ENCODE measurements at places on chromosomes 5 and 9. TPM values are rescaled to one million over a fixed set of nuclear protein-coding genes. Genes with fewer than 3 reads are reported as not detected.

Gene GFI1B
- 1.0 TPM for total RNA-seq

Gene ZNF454
- 12.8 TPM for total RNA-seq

- no peak overlapping the region for H3K27ac ChIP-seq
- no peaks in the 10 kb centered on the region for H3K27me3 ChIP-seq
- no peak for DNase-seq
- H3K4me1 ChIP-seq = no peaks in the 10 kb centered on the region
- no peaks in the 10 kb centered on the region for H3K36me3 ChIP-seq
Observed at GRCh38 chr5:114325541-114325940, 36.3 kb upstream of the KCNN2 start.

DNA sequence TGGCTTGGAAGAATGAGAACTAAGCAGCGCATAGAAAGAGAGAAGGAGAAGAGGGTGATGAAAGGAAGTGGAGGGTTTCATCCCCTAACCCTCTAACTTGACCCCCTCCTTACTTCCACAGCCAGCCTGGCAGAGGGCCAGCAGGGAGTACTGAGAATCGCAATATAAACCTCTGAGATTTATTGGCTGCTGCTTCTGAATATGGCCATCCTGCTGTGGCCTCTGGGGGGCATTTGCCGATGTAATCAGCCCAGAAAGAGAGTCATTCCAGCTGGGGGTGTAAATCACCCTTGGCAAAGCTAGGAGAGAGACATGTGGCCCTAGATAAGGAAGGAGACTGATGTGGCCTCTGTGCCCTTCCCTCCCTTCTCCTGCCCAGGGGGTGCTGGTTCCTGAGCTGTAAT is 960 bp upstream of the GFRA3 start:
- peaks cover 43% of the 10 kb centered on the region for H3K27me3 ChIP-seq
- no peak overlapping the region for H3K27ac ChIP-seq
- H3K36me3 ChIP-seq = no peaks in the 10 kb centered on the region
- peak; percentile 22 for DNase-seq

- DNase-seq = no peak
- H3K4me1 ChIP-seq = peaks cover 22% of the 10 kb centered on the region
- no peak overlapping the region for H3K4me3 ChIP-seq
- no peaks in the 10 kb centered on the region for H3K36me3 ChIP-seq
Observed at GRCh38 chr5:51621156-51621555, 237.9 kb downstream of the ISL1 start.

Gene GFRA3
- total RNA-seq = 1.1 TPM

Gene C1QTNF2
- total RNA-seq = 0.27 TPM

GRCh38 chr5:91503321-91503720 is 120.2 kb upstream of the ARRDC3 start:
- no peak for DNase-seq
- H3K27me3 ChIP-seq = no peaks in the 10 kb centered on the region
- H3K4me3 ChIP-seq = no peak overlapping the region
- H3K4me1 ChIP-seq = peaks cover 3% of the 10 kb centered on the region

GRCh38 chr5:113199122-113199905 is 222.7 kb downstream of the DCP2 start:
- no peak overlapping the region for H3K4me3 ChIP-seq
- peaks cover 26% of the 10 kb centered on the region for H3K4me1 ChIP-seq
- H3K27me3 ChIP-seq = no peaks in the 10 kb centered on the region
- no peak overlapping the region for H3K27ac ChIP-seq
- H3K36me3 ChIP-seq = no peaks in the 10 kb centered on the region
- DNase-seq = no peak

GRCh38 chr5:114296191-114296590 is 65.7 kb upstream of the KCNN2 start:
- H3K4me1 ChIP-seq = no peaks in the 10 kb centered on the region
- DNase-seq = no peak
- H3K36me3 ChIP-seq = peaks cover 12% of the 10 kb centered on the region
- no peak overlapping the region for H3K27ac ChIP-seq
- H3K4me3 ChIP-seq = no peak overlapping the region

DNA sequence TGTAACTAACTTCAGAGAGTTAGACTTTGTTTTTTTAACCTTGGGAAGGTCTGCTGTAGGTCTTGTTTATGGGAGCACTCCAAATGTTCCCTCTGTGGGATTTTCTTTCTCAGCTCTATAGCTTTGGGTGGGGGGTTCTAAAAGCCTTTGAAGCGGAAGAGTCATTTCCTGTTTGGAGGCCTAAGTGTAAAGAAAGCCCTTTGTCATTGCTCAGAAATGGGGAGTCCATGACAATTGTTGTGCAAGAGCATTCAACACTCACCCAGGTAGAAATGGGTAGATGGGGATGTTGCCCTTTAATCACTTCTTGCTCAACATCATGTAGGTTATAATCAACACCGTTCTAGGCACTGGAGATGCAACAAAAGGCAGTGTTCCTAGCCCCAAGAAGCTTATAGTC is 30.3 kb upstream of the MAST4 start:
- H3K27me3 ChIP-seq = no peaks in the 10 kb centered on the region
- DNase-seq = peak; percentile 55
- H3K36me3 ChIP-seq = no peaks in the 10 kb centered on the region
- no peak overlapping the region for H3K27ac ChIP-seq
- no peak overlapping the region for H3K4me3 ChIP-seq
- H3K4me1 ChIP-seq = peaks cover 13% of the 10 kb centered on the region

- peaks cover 16% of the 10 kb centered on the region for H3K4me1 ChIP-seq
- no peak overlapping the region for H3K27ac ChIP-seq
- H3K27me3 ChIP-seq = no peaks in the 10 kb centered on the region
- no peaks in the 10 kb centered on the region for H3K36me3 ChIP-seq
- DNase-seq = no peak
Observed at GRCh38 chr5:158886086-158886485, 213.6 kb downstream of the EBF1 start.

Gene RNF44
- 104 TPM for total RNA-seq

DNA sequence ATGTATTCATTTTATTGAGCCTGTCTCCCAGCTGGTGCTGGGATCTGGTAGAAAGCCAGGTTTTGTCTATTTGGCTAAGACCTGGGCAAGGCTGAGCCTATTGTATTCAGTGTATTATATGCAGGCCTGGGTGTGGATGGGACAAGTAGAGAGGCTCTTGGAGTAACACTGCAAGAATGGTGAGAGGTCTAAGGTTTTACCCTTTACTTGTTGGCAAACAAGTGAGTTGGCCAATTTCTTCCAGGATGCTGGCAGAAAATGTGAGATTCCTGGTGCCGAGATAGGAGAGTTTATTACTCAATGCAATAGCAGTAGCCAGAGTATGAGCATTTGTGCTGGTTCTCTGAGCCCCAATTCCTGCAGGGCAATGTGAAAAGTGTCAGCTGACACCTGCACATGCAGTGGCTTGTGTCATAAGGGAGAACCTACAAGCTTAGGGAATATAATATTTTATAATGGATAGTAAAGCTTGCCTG is 141.7 kb upstream of the PRLR start:
- H3K4me1 ChIP-seq = no peaks in the 10 kb centered on the region
- no peaks in the 10 kb centered on the region for H3K36me3 ChIP-seq
- H3K27me3 ChIP-seq = no peaks in the 10 kb centered on the region
- DNase-seq = no peak
- H3K4me3 ChIP-seq = no peak overlapping the region

GRCh38 chr9:134222018-134222573 is 57.7 kb upstream of the RNU6ATAC start:
- no peak overlapping the region for H3K4me3 ChIP-seq
- no peak for DNase-seq
- no peaks in the 10 kb centered on the region for H3K27me3 ChIP-seq

- no peak for DNase-seq
- peaks cover 88% of the 10 kb centered on the region for H3K4me1 ChIP-seq
- H3K27me3 ChIP-seq = no peaks in the 10 kb centered on the region
- H3K27ac ChIP-seq = no peak overlapping the region
- H3K4me3 ChIP-seq = no peak overlapping the region
- no peaks in the 10 kb centered on the region for H3K36me3 ChIP-seq
Observed at GRCh38 chr5:127335381-127335780, 44.8 kb downstream of the MEGF10 start.

GRCh38 chr5:128199104-128199503 is 115.5 kb downstream of the SLC12A2 start:
- H3K4me3 ChIP-seq = no peak overlapping the region
- H3K27me3 ChIP-seq = no peaks in the 10 kb centered on the region
- DNase-seq = no peak
- H3K27ac ChIP-seq = no peak overlapping the region
- H3K4me1 ChIP-seq = no peaks in the 10 kb centered on the region

DNA sequence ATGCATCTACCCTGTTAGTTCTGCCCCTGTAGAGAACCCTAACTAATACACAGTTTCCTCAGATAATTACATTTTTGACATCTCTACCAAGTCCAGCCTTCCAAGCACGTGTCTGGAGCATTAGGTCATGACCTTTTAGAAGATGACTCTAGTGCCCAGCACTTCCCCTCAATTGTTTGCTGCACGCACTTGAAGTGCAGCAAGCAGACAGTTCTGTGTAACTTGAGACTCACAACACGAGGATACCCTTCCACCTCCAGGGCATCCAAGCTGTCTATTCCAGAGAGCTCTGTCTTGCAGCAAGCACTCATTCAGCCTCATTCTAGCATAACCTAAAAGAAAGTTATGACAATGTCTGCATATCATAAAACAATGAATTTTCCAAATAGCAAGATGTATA is 1410.5 kb upstream of the CDH18 start:
- H3K4me3 ChIP-seq = no peak overlapping the region
- no peak overlapping the region for H3K27ac ChIP-seq
- no peaks in the 10 kb centered on the region for H3K36me3 ChIP-seq
- no peaks in the 10 kb centered on the region for H3K27me3 ChIP-seq
- no peaks in the 10 kb centered on the region for H3K4me1 ChIP-seq

Gene CSF1R
- not detected for total RNA-seq

GRCh38 chr5:123344816-123345426 is 78.3 kb downstream of the CEP120 start:
- no peaks in the 10 kb centered on the region for H3K4me1 ChIP-seq
- DNase-seq = peak; percentile 76
- H3K27me3 ChIP-seq = no peaks in the 10 kb centered on the region
- H3K4me3 ChIP-seq = no peak overlapping the region
- H3K27ac ChIP-seq = no peak overlapping the region
- H3K36me3 ChIP-seq = no peaks in the 10 kb centered on the region

- peaks cover 3% of the 10 kb centered on the region for H3K4me1 ChIP-seq
- H3K27ac ChIP-seq = no peak overlapping the region
- peak; percentile 32 for DNase-seq
- 0 out of 2 replicates have a peak, but pooled peaks cover 4% of the 10 kb centered on the region for H3K27me3 ChIP-seq
Observed at GRCh38 chr5:174307031-174307408, 261.5 kb downstream of the NSG2 start.

Gene PCDHGA7
- 4.4 TPM for total RNA-seq

Gene C5orf52
- total RNA-seq = not detected

- H3K4me1 ChIP-seq = no peaks in the 10 kb centered on the region
- no peak overlapping the region for H3K4me3 ChIP-seq
- H3K36me3 ChIP-seq = no peaks in the 10 kb centered on the region
- no peaks in the 10 kb centered on the region for H3K27me3 ChIP-seq
- DNase-seq = peak; percentile 86
Observed at GRCh38 chr9:78035383-78035993, 3.9 kb upstream of the GNAQ start.

DNA sequence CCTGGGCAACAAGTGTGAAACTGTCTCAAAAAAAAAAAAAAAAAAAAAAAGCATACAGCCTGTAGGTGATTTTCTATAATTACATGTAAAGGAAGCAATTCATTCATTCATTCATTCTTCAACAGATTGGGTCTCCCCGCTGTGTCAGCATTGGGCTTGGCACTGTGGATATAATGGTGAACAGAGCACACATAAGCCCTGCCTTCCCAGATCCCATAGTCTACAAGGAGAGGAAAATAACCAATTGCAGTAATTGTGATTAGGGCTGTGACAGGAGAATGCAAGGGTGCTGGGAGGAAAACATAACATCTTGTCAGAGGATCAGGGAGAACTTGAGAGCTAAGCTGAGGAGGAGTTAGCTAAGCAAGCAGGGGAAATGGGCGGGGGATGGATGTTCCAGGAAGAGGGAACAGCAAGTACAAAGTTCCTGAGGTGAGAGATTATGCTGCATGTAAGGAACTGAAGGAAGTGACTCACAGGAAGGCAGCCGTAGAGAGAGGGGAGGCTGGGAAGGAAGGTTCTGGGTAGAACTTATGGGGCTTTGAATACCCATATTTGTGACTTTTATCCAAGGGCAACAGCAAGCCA is 24.0 kb upstream of the KLF9 start:
- no peaks in the 10 kb centered on the region for H3K4me1 ChIP-seq
- H3K27ac ChIP-seq = no peak overlapping the region
- H3K4me3 ChIP-seq = no peak overlapping the region
- no peaks in the 10 kb centered on the region for H3K27me3 ChIP-seq
- no peak for DNase-seq
